ENCODE measurements at places on chromosomes 12 and 14.

DNA sequence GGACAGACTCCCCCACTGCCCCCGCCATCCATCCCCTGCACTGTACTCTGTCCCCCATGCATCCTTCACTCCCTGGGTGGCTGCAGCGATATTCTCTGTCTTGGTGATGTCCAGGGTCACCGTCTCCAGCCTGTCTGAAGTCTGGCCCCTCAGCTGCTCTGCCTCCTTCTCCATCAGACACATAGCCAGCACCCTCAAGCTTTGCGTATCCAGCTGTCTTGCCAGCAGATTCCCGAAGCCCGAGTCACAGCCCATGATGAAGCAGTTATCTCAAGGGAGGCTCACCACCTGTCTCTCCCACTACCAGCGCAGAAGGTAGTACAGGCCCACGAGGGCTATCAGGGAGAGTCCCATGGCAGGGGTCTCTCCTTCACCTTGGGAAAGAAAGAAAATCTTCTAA is 77.8 kb downstream of the HSD17B6 start:
- no peak for DNase-seq

- DNase-seq = no peak
Measured at GRCh38 chr12:64544371-64545080, 65.8 kb upstream of the RASSF3 start.

GRCh38 chr12:132804426-132804861 is 24.2 kb downstream of the GOLGA3 start:
- DNase-seq = no peak

GRCh38 chr12:80752464-80752863 is 35.8 kb downstream of the MYF5 start:
- DNase-seq = no peak

DNA sequence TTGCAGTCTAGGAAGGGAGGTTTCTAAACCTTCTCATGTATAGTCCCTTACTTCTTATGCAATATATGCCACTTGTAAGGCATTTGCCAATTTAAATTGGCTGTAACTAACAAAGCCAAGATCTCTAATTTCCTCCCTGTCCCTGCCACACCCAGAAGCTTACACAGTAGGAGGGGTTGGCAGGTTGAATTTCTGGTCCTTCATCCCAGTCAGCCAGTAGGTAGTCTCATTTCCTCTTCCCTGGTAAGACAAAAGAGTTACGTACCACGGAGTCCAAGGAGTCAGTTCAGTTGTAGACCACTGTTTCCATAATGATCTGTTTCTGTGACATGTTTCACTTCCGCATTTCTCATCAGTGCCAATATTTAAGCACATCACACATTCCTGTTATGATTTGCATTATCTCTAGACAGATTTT is 47.0 kb upstream of the PLBD1 start:
- peak; percentile 83 for DNase-seq

DNA sequence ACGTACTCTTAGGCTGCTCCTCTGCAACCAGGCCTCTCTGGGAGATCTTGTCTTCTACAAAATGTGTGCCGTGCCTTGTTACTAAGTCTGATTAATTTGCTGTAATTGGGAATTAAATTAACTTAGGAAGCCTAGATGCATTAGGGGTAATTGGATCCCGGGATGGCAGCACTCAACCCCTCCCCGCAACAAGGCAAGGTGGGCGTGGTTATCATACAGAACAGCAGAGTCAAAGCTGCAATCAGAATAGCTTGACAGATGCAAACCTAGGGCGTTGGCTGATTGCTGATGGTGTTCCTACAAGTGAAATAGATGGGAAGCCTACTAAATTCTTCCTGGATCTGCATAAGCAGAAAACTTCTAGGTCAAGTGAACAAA is 34.5 kb upstream of the NFYB start:
- no peak for DNase-seq

GRCh38 chr12:66623455-66623854 is 55.4 kb downstream of the GRIP1 start:
- DNase-seq = no peak

DNA sequence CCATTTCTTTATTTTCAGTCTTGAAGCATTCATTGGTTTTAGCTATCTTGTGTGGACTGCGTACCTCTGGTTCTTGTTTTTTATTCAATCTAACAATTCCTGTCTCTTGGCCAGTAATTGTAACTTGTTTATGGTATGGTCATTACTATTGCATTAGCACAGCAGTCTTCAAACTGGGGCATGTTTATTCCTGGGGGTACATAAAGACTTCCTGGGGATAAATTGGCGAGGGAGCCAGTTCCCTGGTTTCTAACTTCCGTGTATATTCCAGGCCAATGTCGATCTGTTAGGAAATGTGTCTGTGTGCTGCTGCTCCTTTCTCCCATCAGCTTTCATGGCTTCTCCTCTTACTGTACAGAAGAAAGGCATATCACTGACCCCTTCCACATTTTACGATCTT is 13.7 kb upstream of the EVL start:
- no peak for DNase-seq

- no peak for DNase-seq
Measured at GRCh38 chr12:126507231-126507630, 1442.0 kb downstream of the AACS start.

- peak; percentile 74 for DNase-seq
Measured at GRCh38 chr12:56126732-56127239, 1.3 kb upstream of the ESYT1 start.

GRCh38 chr14:49478784-49479183 is 107.4 kb downstream of the RPS29 start:
- no peak for DNase-seq

- DNase-seq = no peak
Measured at GRCh38 chr14:83379436-83379835, 1845.8 kb upstream of the SEL1L start.

GRCh38 chr12:46264057-46264456 is 4.8 kb downstream of the SLC38A1 start:
- DNase-seq = no peak
